ENCODE measurements at places on chromosomes 1 and 21.

GRCh38 chr1:174023440-174023839, 1.3 kb upstream of the RC3H1 start:
- DNase-seq: peak; percentile 80

DNA sequence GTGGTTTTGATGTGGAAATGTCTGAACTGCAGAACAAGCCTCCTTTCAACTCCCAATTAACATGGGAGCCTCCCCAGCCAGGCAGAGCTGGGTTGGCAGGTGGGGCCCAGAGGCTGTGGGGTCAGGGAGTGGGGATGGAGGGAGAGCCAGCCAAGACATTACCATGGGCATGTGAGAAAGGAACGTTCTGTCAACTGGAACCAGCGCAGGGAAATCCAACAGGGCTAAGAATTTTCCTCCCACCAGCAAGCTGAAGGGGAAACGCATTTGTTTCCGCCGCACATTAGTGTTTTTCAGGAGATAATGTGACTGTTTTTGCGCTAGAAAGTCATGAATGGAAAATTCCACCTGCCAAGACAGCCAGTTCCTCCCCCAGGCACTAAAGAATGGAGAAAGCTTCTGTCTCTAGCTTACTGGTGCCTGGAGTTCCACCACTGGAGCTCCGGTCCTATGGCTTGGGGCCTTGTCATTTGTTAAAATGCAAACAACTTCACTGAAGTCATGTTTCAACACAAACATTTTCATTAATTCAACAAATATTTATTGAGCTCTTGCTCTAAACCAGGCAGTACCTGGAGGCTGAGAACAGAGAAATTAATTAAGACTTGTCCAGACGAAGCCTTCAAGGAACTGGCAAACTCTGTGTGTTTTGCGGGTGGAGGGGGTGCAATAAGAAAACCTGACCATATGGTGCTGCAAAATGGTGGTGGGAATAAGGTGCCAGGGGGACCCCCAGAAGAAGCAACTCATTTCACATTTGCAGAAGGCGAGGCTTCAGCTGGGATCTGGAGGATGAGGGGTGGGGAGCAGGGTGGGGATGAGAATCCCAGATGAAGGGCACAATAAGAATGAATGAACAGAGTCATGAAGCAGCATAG, 305.1 kb downstream of the MATN1 start:
- DNase-seq: no peak

DNA sequence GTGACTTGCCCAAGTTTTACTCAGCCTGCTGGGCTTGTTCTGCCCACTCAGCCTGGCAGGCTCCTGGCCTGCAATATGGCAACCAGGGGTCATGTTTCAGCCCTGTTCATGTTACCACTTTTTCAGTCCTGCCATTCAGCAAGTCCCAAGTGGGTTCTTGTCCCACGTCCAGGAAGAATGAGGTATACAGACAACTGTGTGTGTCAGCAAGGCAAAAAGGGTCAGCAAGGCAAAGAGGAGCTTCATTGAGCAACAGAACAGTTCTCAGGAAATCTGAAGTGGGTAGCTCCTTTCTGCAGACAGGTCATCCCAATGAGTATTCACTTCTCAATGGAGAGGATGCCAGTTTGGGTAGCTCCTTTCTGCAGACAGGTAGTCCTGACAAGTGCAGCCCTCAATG, 1233.3 kb upstream of the B3GALT2 start:
- no peak for DNase-seq

GRCh38 chr21:16708101-16708835, 804.6 kb upstream of the CXADR start:
- no peak for DNase-seq

DNA sequence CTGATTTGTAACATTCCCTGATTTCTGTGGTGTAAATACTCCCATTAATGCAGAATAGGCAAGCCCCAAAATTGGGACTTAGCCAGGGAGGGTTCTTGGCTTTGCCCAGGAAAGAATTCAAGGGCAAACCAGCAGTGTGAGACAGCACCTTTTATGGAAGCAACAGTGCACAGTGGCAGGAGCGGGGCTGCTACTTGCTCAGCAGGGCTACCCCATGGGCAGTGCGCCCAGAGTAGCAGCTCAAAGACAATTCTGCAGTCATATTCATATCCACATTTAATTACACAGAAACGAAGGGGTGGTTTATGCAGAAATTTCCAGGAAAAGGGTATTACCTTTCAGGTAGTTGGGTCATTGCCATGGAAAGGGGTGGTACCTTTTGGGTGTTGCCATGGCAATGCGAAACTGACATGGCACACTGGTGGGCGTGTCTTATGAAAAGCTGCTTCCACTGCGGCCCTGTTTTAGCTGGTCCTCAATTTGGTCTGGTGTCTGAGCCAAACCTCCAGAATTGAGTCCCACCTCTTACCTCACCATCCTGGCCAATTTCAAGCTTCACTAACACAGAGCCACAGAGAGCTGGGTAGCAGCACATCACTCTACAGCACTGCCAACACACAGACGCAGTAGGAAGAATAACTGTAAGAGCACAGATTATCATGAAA, 35.9 kb downstream of the FHAD1 start:
- DNase-seq: no peak

DNA sequence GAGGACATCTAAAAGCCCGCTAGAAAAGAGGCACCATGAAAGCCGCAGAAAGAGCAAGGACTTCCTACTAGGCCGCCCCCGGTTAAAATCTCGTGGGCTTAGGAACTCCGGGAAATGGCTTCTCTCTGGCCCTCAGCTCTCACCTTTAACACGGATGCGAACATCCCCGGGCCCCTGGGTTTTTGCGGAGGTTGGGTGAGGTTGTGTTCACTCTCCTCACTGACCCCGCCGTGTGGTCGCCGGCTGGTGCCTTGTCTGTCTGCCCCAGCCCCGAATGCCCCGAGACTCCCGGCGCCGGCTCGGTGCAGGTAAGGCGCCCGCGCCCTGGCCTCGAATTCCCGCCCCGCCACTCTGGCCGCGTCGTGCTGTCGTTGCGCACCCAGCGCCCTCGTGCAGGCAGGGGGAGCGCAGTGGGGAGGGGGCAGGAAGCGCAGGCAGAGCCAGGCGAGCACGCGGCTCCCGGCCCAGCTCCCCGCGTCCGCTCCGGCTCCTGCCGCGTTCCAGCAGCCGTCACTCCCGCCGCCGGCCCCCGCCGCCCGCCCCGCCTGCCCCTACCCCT, at the start of gene SHISAL2A:
Gene SHISAL2A (plus strand): TSS at position 437 of the 559 bp plus-strand sequence. CDS start 326 bp downstream, outside the sequence.
- DNase-seq: peak; percentile 79

DNA sequence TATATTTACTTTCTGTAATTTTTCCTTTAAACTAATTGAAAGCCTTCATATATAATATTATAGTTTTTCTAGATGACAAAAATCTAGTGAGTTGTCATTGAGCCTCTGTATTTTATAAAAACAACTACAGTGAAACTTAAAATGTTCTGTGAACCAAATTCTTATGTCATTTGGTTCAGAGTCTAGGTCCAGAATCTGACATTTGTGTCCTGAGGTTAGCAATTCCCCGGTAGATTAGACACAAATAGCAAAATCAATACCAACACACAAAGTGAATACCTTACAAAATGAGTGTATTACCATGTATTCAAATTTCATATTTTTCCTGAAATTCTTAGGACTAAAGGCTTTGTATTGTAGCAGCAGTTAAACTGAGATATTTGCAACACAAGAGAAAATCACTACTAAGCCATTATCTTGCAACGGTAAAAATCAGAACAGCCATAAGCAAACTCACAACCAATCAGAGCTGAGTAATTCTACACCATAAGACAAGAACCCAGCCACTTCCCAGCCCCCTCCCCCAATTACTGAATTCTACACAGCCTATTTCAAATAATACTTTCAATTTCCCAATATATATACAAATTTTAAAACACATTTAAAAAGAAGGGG, 573.5 kb downstream of the SMYD3 start:
- DNase-seq: no peak

DNA sequence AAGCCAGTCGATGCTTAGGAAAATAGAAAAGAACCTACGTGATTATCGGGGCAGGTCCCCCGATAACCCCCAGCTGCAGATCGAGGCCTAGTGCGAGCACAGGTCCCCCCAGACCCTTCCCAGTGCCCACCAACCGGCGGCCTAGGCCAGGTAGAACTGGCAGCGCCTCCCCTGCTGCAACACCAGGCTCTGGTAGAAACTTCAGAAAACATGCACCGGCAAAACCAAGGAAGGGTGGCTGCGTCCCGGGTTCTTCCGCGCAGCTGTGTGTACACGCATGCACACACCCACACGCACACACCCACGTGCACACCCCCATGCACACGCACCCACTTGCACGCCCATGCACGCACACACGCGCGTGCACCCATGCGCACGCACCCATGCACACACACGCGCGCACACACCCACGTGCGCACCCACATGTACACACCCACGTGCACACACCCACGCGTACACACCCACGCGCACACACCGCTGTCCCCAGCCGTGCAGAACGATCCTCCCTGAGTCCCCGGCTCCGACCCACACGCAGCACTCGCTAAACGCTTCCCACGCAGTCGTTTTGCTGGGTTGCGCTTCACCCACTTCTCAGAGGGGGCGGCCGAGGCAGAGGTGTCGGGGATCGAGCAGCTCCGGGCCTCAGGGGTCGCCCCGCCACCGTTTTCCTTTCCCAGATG, 5.2 kb downstream of the TSPEAR start:
- DNase-seq: no peak

GRCh38 chr21:38178653-38179470, 77.9 kb upstream of the KCNJ15 start:
- DNase-seq: no peak

GRCh38 chr1:60413091-60413490, 339.5 kb upstream of the C1orf87 start:
- no peak for DNase-seq

DNA sequence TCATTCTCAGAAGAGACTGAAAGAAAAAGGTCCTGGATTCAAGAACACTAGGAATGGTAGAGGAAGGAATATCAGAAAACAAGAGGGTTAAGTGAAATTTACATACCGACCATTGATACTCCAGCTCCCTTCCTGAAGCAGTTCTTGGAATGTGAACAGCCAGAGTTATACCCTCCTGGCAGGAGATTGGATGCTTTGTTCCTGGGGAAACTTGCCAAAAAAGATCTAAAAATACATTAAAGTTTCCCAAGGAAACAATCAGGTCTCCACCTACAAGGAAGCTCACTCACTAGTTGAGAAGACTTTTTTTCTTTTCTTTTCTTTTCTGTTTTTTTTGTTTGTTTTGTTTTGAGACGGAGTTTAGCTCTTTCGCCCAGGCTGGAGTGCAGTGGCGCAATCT, 91.1 kb downstream of the HLX start:
- DNase-seq: no peak

GRCh38 chr1:2322581-2323211, 68.7 kb downstream of the MORN1 start:
- DNase-seq: no peak

GRCh38 chr21:46455575-46456385, 2.9 kb upstream of the DIP2A start:
- DNase-seq: no peak

GRCh38 chr1:15833842-15834405, 13.6 kb upstream of the SPEN start:
- no peak for DNase-seq

GRCh38 chr1:98053471-98054366, 132.9 kb upstream of the DPYD start:
- peak; percentile 91 for DNase-seq

DNA sequence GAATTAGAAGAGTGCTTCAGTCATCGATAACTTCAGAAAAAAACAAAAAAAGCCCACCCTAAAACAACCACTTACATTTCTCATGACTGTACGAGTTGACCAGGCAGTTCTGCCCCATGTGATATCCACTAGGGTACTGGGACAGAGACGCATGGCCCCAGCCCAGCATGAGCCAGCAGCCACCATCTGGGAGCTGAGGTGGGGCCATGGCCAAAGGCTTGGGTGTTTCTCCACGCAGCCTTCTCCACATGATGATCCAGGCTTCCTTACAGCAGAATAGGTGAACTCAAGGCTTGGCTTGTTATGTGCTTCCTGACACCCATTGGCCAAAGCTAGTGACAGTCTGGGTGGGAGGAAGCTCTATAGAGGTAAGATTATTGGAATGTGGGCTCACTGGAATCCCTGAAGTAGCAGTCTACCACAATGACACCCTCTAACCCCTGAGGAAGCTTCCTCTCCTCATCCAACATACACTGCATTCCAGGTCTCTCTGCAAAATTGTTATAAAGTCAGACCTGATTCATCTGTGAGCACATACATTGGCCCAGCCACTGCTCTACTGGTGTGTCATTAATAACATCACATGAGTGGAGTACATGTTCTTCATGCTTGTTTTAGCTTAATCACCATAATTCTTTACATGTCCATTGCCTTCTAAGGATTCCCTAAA, 66.3 kb upstream of the NTPCR start:
- DNase-seq: no peak

GRCh38 chr1:162215902-162216301, 146.4 kb downstream of the NOS1AP start:
- peak; percentile 41 for DNase-seq

GRCh38 chr21:42400525-42400924, 3.2 kb upstream of the UBASH3A start:
- no peak for DNase-seq

DNA sequence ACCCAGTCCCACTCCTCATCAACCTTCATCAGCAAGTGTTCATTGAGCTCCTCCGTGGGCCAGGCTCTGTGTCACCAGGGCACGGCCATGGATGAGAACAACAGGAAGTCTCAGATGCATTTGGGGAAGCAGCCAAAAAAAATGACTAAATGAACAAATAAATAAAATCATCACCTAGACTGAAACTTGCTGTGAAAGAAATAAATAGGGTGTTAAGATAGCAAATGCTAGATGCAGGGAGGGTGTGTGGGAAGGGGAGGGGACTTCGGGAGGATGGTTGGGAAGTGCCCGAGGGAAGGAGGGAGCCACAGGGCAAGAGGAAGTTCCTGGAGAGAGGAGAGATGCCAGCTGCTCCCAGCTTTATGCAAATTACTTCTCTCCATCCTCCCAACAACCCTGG, 696.7 kb downstream of the PTPRU start:
- no peak for DNase-seq

- DNase-seq: no peak
Observed at GRCh38 chr21:35900539-35900938, 159.8 kb downstream of the SETD4 start.

DNA sequence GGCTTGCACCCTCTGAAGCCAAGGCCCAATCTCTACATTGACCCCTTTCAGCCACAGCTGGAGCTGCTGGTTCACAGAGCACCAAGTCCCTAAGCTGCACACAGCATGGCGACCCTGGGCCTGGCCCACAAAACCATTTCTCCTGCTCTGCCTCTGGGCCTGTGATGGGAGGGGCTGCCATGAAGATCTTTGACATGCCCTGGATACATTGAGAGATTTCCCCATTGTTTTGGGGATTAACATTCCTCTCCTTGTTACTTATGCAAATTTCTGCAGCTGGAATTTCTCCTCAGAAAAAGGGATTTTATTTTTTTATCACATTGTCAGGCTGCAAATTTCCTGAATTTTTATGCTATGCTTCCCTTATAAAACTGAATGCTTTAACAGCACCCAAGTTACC, 235.8 kb downstream of the COL11A1 start:
- peak; percentile 46 for DNase-seq

GRCh38 chr21:35405981-35406380, 356.9 kb upstream of the RUNX1 start:
- DNase-seq: no peak

GRCh38 chr1:85134583-85135391, 66.0 kb downstream of the SYDE2 start:
- no peak for DNase-seq
